IMR-90 (cell line): ENCODE measurements at places on chromosomes 6 and 20.

DNA sequence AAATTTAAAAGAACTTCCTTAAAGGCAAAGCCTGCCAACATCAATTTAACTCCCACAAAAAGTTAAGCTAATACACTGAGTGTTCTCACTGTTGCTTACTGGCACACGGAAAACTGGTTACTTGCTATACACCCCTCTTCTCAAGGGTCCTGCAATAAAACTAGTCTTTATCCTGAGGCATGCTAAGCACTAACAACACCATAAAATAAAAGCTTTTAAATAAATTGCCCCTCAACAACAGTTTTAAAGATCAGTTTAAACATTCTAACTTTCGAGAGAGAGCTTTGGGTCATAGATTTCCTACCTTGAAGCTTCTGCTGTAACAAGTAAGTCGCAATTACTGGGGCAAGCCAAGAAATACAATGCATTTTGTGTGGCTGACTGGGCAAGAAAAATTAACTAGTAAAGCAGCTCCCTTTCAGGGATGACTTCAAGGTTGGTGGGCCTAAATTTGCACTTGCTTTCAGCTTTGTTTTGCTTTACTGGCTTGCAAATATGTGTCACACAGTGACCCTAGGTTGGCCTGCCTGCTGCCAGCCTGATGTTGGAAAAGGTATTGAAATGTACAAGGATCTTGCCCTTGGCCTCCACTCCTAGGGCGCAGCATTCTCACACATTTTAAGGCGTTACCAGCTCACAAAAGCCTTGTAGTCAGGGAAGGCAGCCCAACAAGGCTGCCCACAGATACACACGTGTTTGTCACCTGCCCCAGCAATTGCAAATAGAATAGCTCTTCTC, 4.0 kb upstream of the HEY2 start:
- no peak for DNase-seq

DNA sequence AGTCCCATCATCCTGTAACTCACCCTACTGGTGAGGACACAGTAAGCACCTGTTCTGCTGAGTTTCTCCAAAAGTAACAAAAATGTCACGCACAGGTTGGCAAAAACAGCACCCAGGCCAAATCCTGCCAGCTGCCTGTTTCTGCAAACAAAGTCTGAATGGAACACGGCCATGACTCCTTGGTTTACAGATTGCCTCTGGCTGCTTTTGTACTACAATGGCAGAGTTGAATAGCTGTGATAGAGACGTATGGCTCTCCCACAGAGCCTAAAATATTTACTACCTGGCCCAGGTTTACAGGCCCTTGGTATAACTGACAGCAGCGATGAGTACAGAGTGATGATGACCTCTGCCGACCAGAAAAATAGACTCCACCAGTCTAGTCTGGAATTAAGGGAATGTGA, 52.6 kb downstream of the CNKSR3 start:
- no peak for DNase-seq

DNA sequence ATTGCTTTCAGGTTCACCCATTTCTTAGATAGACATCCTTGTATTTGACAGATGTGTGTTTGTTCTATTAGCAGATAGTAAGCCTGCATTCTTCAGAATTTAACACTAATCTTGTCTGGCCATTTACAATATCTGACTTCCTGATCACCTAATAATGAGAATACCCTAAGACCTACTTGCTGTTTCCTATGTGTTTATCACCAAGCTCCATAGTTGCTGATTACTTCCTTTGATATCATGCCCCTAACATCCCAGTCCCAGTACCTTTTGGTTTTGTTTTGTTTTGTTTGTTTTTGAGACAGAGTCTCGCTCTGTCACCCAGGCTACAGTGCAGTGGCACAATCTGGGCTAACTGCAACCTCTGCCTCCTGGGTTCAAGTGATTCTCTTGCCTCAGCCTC, 143.6 kb upstream of the DST start:
- no peak for DNase-seq

DNA sequence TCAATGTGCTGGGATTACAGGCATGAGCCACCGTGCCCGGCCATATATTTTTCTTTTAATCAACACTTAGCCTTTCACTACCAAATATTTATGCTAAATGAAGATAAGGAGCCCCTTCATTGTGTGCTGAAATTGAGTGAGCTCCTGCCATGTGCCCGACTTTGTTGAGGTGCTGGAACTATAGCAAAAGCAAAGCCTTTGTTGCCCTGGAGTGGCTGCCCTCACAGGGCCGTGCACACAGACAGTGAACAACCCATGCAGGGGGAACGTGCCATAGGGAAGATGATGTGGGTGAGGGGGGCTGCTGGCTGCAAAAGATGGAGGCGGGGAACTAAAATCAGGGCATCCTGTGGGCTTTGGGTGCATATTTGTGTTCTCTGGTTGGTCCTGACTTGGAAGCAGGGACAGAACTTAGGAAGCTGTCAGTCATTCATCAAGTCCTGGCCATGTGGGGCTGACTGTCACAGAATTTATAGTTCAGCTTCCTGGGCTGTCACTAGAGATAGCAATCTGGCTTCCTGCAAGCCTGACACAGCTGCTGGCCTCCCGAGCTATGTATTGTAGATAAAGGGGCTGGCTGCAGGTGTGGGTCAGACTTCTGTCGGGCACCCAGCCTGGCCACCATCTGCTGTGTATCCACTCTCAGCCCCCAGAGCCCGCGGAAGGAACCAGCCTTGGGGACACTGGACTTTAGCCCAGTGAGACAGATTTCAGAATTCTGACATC, 56.8 kb upstream of the MPC1 start:
- DNase-seq, result no peak

- DNase-seq, result no peak
These were observed 6.3 kb downstream of the BRD2 start for GRCh38 chr6:32974541-32975308.

DNA sequence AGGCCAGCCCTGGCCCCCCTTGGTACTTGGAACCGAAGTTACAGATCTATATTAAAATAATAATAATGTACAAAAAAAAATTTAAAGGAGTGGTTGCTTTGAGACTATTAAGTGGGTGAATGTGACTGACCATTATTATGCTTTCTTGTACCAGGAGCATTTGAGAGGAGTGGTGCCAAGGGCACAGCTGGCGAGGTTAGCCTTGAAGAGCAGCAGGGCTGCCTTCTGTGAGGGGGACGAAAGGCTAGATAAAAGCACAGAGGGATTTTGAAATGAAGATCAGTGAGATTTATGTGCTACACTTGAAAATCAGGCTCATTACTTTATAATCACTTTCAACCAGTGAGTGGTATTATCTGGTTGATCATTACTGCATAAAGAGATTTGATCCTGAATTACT, 48.6 kb downstream of the FIG4 start:
- DNase-seq, result no peak

DNA sequence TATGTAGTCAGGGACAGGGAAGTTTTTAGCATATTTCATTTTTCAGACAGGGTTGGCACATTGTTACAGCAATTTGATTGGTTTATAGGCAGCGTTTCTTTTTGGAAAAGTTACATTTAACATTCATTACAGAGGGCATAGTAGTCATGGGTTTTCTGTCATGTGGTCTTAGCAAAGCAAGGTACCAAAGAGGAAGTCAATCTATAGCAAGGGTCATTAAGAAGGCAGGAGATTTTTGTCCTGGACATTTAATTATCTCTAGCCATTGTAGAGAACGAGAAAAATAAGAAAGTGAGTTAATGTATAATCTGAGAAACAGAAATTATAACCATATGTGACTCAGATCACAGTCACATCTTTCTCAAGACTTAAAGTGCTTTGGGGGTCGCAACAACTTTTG, 47.4 kb downstream of the TPD52L1 start:
- DNase-seq, result no peak

DNA sequence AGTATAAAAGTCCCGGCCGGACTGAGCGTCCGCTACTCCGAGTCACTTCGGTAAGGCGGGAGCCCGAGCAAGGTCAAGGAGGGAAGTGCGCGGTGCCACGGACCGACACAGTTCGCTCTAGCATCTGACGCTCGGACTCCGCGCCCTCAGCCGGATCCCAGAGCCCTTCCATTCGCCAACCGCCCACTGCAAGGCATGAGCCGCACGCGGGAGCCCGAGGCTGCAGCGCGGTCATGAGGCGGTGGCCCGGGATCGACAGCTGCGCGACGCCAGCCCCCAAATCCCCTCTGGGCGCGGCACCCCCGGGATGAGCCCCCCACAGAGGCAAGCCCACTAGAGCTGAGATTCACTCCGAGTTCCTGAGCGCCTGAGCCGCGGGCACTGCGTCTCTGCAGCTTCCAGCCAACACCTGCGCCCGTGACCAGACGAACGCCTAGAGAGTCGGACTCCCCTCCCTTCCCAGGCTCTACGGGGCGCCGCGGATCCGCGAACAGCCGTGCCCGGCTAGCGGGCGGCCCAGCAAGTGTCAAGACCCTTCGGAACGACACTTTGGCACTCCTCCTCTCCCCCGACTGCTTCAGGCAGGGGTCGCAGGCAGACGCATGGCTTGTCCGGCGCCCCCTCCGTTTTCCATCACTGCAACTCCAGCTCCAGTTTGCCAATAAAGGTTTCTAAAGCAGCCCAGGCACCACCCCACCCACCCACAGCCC, 725 bp upstream of the ISM1 start:
- peak; percentile 3 for DNase-seq

DNA sequence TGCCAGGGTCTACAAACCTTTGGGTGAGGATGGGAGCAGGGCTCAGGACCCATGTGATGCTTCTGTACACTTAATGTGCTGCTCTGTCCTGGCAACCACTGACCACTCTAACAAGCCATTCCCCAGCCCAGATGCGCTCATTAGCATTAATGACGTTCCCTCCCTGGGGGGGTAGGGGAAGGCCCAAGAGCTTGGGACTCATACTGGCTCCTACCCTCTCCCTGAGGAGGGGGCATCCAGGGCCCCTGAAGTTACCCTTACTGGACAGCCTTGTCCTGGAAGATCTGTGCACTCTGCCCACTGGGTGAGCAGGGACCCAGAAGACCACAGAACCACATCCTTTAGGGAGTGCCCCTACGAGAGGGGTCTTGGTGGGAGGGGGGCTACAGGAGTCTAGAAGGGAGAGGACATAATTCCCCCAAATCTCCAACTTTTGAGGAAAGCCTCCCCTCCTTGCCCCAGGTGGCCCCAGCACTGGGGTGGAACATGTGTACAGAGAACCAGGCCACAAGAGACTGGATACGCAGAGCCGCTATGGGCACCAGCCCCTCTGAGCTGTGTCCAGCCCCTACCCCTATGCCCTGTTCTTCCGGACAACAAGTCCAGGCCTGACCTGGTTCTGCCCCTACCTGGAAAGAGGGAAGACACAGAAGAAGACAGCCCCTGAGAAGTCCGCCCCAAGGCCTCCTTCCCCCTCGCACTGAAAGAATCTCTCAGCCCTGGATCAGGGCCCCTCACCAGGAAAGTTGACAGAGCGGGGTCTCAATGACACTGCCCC, 1.4 kb downstream of the TEAD3 start:
- peak; percentile 38 for DNase-seq
